ENCODE measurements at places on chromosomes 13 and 19.

DNA sequence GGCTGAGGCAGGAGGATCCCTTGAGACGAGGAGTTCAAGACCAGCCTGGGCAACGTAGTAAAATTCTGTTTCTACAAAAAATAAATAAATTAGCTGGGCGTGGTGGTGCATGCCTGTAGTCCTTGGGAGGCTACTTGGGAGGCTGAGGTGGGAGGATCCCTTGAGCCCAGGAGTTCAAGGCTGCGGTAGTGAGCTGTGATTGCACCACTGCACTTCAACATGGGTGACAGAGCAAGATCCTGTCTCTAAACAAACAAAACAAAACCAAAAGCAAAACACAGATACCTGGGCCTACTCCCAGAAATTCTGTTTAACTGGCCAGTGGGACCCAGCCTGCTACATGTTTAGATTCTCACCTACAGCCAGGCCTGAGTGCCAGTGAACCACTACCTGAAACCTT is 74.6 kb upstream of the MEDAG start:
- DNase-seq: no peak

DNA sequence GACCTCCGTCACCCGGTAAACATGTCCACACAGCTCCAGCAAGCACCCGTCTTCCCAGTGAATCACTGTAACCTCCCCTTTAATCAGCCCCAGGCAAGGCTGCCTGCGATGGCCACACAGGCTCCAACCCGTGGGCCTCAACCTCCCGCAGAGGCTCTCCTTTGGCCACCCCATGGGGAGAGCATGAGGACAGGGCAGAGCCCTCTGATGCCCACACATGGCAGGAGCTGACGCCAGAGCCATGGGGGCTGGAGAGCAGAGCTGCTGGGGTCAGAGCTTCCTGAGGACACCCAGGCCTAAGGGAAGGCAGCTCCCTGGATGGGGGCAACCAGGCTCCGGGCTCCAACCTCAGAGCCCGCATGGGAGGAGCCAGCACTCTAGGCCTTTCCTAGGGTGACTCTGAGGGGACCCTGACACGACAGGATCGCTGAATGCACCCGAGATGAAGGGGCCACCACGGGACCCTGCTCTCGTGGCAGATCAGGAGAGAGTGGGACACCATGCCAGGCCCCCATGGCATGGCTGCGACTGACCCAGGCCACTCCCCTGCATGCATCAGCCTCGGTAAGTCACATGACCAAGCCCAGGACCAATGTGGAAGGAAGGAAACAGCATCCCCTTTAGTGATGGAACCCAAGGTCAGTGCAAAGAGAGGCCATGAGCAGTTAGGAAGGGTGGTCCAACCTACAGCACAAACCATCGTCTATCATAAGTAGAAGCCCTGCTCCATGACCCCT is 9.0 kb upstream of the CEACAM5 start:
- no peak for DNase-seq

DNA sequence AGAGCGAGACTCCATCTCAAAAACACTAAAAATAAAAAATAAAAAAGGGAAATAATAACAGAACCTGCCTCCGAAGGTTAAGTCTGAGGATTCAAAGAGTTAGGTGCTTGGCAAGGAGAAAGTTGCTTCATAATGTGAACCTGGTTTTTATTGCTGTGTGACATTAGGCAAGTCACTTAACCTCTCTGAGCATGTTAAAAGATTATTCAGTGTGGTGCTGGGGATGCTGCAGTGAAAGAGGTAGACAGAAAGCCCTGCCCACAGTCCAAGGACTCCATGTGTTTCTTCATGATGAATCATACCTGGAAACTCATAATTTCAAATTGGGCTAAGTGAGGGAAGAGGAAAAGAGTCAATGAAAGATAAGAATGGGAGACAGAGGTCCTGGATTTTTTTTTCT is 2.4 kb downstream of the IL27RA start:
- DNase-seq: no peak

DNA sequence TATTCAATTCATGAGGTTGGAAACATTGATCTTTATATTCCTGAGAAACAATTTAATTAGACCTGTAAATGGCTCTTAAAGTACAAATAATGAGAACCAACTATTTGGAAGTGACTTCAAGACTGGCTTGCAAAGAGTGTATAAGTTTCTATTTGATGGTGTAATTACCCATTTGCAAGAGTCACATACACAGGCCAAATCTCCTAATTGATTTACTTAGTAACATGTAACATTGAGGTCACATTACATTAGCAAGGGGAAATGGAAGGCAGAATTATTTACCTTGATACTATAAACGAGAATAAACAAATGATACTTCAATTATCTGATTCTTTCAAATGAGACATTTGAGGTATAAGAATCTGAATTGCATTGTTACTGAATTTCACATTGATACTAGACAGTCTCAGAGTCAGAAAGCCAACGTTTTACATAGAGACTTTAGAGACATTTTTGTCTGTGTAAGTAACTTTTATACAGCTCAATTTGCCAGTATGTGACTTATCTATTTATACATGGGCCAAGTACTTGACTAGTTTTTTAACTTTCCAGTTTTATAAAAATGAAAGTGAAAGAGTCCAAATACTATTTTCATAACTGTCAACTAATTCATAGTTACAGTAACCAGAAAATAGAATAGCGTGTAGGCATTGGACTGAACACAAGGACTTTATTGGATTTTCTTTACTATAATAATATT is 95.6 kb upstream of the RFC3 start:
- DNase-seq: no peak

GRCh38 chr13:100212904-100213553 is 124.1 kb downstream of the PCCA start:
- DNase-seq: no peak

- DNase-seq: no peak
Measured at GRCh38 chr19:19169236-19170052, 619 bp downstream of the MEF2B start.

- DNase-seq: no peak
Measured at GRCh38 chr19:17503240-17503639, 8.2 kb upstream of the PGLS start.

DNA sequence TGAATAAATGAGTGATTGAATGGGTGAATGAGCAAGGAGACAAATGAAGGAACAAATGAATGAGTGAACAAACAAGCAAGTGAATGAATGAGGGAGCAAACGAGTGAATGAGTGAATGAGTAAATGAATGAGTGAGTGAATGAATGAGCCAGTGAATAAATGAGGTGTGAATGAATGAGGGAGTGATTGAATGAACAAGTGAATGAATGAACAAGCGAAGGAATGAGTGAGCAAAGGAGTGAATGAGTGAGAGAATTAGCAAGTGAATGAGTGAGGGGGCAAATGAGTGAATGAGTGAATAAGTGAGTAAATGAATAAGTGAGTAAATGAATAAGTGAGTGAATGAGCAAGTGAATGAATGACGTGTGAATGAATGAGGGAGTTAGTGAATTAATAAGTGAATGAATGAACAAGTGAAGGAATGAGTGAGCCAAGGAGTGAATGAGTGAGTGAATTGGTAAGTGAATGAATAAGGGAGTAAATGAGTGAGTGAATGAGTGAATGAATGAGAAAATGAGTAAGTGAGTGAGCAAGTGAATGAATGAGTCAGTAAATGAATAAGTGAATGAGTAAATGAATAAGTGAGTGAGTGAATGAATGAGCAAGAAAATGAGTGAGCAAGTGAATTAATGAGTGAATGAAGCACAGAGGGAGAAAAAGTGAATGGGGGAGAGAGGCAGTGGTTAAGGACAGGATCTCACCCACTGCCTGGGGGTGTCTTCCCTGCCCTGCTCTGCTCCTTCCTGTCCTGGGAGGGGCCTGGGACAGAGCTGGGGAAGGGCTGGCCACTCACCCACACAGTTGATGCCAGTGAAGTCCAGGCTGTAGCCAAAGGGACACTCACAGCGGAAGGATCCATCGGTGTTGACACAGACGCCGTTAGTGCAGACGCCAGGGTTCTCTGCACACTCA is 36.4 kb downstream of the CCL25 start:
- DNase-seq: no peak

DNA sequence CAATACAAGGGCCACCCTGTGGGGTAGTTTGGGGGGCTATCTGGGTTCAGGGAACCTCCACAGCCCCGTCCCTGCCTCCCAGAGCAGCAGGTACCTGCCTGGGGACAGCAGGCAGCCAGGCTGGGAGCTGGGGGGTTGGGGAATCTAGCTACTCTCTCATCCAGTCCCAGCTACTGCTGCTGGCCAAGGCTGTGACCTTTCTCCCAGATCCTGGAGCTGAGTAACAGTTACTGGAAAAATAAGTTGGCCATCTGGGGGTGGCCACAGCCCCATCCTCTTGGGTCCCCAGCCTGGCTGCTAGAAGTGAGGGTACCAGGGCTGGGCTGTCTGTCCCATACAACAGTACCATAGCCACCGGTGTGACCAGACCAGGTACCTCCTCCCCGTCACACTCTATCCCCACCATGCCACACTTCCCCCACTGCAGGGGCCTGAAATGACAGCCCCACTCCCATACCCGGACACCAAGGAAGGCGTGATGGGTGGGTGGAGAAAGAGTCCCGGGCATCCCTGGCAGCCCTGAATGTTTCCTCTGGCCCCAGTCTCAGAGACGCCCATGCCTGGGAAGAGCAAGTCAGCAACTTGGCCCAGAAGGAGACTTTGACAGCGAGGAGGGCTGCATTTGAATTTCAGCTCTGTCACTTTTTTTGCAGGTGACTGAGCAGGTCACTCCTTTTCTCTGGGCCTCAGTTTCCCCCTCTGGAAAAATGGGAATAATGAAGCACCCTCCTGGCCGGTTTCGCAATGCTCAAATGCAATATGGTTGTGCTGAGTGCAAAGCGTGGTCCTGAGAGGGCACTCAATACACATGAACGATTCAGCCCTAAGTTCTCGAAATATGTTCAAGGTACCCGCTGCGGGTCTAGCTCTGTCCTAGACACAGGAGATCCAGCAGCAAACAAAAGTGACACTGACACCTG is 30.7 kb upstream of the NFIC start:
- DNase-seq: no peak

GRCh38 chr13:45812695-45813372 is 38.7 kb downstream of the SIAH3 start:
- no peak for DNase-seq

DNA sequence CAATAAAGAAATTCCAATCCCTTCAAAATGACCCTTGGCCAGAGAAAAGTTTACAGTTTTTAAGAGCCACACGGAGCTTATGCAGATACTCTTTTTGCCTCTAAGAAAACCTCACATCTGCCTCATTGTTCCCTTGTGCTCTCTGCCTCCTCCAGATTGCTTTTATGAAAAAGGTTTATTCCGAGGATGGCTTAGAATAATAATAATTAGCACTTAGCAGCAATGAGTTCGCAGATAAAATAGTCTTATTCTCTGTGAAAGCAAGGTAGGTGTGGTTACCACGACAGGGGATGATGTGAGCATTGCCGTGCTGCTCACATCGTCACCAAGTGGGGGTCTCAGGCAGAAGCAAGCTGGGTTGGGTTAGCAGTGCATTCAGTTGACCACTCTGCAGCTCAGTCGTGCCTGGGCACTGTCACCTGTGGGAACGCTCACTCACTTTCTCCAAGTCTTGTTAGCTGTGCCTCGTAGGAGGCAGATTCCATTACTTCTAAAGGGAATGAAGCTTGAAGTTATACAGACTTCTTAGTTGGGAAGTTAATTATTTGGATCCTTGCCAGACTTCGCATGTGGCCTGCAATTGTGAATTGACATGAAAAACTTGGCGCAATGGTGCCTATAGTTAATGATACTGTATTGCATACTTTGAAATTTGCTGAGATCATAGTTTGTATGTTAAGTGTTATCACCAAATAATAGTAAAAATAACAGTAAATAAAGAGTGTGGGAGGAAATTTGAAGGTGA is 157.2 kb downstream of the MYO16 start:
- DNase-seq: no peak

GRCh38 chr13:83065108-83065507 is 817.2 kb downstream of the SLITRK1 start:
- DNase-seq: no peak

DNA sequence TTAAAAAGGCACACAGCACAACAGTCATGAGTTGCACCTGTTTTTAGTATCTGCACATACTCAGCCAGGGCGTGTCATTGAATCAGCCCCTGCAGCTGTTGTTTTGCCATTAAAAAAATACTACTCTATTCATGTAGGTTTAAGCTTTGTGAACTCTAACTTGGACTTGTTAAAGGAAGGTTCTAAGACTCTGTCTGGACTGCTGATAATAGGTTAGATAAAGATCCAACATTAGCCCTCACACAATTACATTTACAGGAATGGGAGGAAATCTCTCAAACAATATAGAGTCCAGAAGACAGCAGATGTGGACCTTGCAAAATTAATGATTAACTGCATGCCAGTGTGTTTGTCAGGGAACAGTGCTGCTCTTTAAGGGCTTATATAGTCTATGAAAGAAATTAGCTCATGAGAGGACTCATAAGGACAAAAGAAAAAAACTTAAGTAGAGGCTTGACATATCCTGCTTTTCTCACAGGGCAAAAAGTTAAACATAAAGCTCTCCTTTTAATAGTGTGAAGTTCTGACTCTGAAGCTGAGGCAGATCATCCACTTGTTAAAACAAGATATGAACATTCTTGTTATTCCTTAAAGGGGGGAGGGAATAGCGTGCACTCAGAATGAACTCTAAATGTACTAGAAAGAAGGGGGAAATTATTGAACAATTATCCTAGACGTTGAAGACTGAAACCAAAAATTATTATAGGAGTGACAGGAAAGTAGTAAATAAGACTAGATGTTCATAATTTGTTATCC is 243.6 kb downstream of the NDFIP2 start:
- no peak for DNase-seq

- no peak for DNase-seq
Measured at GRCh38 chr19:45496349-45496953, 396 bp downstream of the RTN2 start.

- DNase-seq: no peak
Measured at GRCh38 chr19:35048911-35049411, 7.4 kb downstream of the HPN start.

GRCh38 chr19:29873024-29873800 is 61.4 kb downstream of the CCNE1 start:
- peak; percentile 64 for DNase-seq

- no peak for DNase-seq
Measured at GRCh38 chr19:3944018-3944721, 11.3 kb downstream of the NMRK2 start.

- no peak for DNase-seq
Measured at GRCh38 chr13:21450936-21451335, 8.2 kb downstream of the ZDHHC20 start.

GRCh38 chr13:29619995-29620394 is 24.5 kb upstream of the SLC7A1 start:
- DNase-seq: no peak

GRCh38 chr19:17216058-17216670 is 1.0 kb downstream of the USE1 start:
- no peak for DNase-seq

- DNase-seq: no peak
Measured at GRCh38 chr13:42762917-42763316, 18.5 kb upstream of the FAM216B start.

- DNase-seq: no peak
Measured at GRCh38 chr13:26262156-26262555, 8.2 kb downstream of the CDK8 start.

DNA sequence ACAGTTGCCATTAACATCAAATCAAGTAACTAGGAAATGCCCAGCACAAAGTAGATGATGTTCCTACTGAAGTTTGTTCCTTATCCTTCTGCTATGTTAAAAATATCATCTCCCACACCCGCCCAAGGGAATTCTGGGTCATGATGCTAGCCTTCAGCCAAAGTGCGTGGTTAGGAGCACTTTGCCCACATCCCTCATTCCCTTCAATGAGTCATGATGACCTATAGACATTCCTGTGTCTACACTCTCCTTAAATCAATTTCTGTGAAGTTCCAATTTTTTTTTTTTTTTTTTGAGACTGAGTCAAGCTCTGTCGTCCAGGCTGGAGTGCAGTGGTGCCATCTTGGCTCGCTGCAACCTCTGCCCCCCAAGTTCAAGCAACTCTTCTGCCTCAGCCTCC is 17.0 kb downstream of the RXFP2 start:
- DNase-seq: no peak

- no peak for DNase-seq
Measured at GRCh38 chr13:45224176-45224575, 23.3 kb upstream of the KCTD4 start.

Measured in stimulated activated CD4-positive, alpha-beta T cell treated with anti-CD3 and anti-CD28 coated beads, Interleukin-15, amount 100 ng/mL, for 1 hour (primary cell).